ENCODE measurements at places on chromosomes 7 and 10.

- no peak for DNase-seq
These were observed 90.3 kb upstream of the PARD3 start for GRCh38 chr10:34905200-34905927.

- peak; percentile 66 for DNase-seq
These were observed 32.2 kb downstream of the SPOCK2 start for GRCh38 chr10:72056113-72056512.

DNA sequence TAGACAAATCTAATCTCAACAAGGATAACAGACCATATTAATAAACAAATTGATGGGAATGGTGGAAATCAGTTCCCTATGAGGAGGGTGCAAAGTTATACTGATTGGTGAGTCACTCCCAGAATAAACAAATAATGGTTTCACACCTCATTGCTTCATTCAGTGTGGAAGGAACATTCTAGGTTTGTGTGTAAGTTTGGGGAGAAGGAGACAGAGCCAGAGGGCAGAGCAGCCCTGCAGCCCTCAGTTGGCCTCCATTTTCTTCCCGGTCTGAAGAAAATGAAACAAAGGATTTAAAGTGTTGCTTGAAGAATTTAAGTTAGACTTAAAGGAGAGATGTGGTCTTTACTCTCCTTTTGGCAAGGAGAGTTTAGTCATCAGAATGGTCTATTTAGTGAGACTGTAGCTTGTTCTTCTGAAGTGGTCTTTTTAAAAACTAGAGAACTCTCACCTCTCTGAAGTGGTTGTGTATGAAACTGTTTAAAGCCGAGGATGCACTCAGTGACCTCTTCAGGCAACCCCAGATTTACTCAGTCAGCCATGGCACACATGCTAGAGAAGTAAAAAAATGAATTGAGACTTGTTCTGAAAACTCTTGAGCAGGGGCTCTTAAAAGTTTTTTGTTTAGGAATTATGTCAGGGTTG lies 27.2 kb downstream of the IKZF1 start:
- DNase-seq = no peak

- no peak for DNase-seq
These were observed 394.9 kb upstream of the DPP6 start for GRCh38 chr7:153657182-153657800.

DNA sequence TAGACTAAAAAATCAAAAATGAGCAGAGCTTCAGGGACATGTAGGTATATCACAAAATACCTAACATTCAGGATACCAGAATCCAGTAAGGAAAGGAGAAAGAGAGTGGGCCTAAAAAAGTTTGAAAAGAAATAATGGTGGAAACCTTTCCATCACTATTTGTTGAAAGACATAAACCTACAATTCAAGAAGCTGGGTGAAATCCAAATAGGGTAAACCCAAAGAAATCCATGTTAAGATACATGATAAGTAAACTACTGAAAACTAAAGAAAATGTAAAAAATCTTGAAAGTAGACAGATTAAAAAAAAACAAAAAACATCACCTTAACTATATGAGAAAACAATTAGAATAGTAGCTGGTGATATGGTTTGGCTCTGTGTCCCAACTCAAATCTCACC lies 76.7 kb upstream of the COMTD1 start:
- no peak for DNase-seq

DNA sequence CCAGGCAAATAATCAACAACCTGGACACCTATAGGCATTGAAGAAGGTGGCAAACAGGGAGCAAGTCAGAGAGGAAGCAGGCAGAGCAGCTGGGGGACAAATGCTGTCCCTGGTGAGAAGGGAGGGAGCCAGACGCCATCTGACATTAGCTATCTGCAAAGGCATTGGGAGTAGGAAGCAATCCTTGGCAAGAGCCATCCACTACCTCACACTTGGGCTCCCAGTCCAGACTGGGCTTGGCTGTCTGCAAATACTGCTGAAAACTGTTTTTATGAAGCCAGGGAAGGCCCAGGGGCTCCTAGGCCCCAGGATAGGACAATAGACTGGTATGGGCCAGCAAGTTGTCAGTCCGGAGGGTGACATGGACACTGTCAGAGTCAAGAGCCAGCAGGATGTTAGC lies 132.5 kb downstream of the SORBS1 start:
- peak; percentile 54 for DNase-seq

DNA sequence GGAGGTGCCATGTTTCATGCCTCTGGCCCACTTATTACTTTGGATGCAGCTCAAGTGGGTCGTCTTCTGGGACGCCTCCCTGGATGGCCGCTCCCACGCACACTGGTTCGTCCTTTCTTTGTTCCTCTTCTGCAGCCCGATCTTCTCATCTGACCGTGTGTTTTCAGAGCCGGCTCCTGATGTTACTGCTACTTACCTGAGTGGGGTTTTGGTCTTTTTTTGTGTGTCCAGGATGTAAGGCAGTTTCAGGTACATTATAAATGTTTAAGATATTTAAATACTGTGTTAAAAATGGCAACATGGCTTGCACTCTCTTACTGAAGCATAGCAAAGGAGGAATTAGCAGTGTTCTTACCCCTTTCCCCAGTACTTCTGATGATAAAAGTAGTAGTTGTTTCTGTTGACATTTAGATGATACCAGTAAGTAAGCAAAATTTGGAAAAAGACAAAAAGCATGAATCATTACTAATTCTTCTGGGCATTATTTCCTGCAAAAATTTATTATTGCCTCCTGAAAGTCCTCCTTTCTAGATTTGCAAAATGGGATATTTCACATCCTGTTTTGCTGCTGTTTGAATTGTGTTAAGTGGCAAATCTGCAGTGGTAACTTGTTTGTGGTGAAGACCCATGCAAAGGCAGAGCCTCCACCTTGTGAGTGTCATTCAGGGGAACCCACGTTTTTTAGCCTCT lies 59.4 kb downstream of the SHH start:
- no peak for DNase-seq

GRCh38 chr10:114938856-114939193 lies 830 bp downstream of the TRUB1 start:
- DNase-seq = no peak

DNA sequence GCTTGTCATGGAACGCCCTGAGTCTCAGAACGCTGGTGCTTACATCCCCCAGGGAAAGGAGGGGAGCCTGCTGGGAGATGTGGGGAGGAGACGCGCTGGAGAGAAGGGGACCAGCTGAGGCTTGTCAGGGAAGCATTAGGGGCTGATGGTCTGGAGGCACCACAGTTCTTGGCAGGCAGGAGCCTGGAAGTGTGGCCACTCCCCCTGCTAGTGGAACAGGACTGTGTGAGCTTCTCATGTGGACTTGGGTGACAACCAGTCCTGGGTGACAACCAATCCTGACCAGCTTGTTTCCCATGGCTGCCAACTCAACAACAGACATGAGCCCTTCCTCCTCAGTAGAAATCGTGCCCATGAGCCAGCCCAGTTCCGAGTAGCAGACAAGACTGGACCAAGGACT lies 87.8 kb downstream of the SPDYE5 start:
- DNase-seq = no peak

GRCh38 chr7:936386-937054 lies 18.0 kb downstream of the ADAP1 start:
- peak; percentile 26 for DNase-seq

GRCh38 chr10:99630991-99631390 lies 10.8 kb upstream of the SLC25A28 start:
- DNase-seq = no peak

DNA sequence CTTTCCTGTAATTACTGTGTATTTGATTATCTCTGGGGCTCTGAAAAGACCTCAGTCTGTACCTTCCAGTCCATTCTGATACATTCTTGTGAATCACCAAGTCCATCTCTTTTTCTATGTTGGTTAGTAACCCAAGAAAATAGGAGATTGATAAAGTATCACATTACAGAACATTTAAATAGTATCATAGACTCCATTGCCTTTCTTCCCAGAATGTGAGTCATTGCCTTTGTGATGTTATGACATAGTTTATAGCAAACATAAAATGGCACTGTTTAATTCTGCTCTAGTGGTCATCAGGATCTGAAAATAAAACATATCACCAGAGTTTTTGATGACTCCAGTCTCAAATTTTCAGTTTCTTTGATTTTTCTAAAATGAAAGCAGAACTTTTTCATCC lies 78.4 kb downstream of the NRG3 start:
- no peak for DNase-seq

DNA sequence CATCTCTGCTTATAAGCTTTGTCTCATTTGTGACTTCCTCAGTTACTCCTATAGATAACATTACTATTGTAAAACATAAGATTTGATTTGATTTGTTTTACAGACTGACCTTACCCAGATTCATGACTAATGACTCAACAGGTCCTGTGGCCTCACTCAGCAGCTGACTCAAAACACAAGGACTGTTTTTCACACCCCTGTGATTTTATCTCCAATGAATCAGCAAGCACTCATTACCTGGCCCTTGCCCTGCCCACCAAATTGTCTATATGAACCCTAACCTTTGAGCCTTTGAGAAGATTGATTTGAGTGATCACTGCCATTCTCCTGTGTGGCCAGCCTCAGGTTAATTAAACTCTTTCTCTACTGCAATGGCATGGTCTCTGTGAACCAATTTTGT lies 1064.6 kb upstream of the LRRTM3 start:
- no peak for DNase-seq

DNA sequence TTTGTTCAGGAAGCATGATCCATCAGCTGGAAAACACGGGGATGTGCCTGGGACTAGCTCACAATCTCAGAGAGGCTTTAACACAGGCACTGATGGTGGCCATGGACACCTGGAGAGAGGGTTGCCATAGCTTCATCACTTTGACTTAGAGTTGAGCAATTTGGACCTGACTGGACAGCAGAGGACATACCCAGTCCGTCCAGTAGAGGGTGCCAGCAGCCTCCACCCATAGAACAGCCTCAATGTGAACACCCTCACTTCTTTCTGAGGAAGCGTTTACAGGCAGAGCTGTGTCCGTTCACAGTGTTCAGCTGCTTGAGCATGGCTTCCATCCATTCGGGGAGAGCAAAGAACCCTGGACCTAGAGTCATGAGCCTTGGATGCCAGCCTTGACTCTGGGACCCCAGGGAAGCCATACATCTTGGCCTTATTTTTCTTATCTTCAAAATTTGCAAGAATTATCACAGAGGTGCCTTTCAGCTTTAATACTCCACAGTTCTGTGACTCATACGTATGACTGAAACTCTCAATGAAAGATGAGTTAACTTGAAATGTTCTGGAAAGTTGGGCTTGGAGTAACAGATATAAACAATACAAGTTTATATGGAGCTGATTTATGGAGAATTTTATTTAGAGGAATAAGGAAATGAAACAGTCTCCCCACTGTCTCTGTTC lies 302.9 kb upstream of the PODXL start:
- peak; percentile 68 for DNase-seq

- no peak for DNase-seq
These were observed 273.9 kb downstream of the TSPAN12 start for GRCh38 chr7:120583899-120584586.

DNA sequence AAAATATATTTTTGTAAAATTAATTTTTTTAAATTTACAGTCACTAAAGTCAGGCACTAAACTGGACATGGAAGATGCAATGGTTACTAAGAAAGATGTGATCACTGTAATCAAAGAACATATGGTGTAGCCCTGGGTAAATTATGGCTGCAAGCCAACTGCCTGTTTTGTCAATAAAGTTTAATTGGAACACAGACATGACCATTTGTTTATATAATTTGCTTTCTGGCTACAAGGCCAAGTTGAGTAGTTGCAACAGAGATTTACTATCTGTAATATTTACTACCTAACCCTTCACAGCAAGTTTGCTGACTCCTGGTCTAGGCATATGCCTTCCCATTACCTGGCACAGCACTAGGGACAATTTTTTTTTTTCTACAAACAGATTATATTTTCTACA lies 448.9 kb downstream of the ADRA2A start:
- DNase-seq = no peak

GRCh38 chr10:86216886-86217285 lies 149.7 kb downstream of the GRID1 start:
- no peak for DNase-seq

- no peak for DNase-seq
These were observed 87.8 kb downstream of the LARP4B start for GRCh38 chr10:843703-844102.

- no peak for DNase-seq
These were observed 230.8 kb upstream of the FERD3L start for GRCh38 chr7:19375976-19376375.

DNA sequence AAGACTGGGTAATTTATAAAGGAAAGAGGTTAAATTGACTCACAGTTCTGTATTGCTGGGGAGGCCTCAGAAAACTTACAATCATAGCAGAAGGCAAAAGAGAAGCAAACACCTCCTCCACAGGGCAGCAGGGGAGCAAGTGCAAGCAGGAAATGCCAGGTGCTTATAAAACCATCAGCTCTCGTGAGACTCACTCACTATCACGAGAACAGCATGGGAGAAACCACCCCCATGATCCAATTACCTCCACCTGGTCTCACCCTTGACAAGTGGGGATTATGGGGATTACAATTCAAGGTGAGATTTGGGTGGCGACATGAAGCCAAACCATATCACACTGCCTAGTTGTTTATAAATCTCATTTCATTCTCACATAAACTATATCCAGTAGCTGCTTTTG lies 28.0 kb upstream of the CPN1 start:
- no peak for DNase-seq

GRCh38 chr10:48468130-48468790 lies 136.6 kb downstream of the ARHGAP22 start:
- no peak for DNase-seq

DNA sequence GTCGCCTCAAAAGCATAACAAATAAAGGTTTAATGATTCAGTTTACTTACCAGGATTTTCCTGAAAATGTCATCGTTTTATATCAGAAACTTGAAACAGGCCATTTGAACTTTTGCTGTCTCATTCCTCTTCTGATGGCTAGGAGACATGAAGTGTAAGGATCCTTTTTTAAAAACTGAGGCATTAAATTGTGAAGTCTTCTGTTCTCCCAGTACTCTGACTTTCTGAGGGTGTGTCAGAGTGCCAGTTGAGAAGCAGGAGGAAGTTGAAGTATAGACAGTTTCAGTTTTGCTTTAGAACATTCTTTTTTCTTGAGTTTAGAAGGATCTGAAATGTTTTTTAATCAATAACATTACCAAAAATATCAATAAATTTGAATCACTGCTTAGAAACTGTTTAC lies at the start of gene SAMD9L:
Gene SAMD9L, minus strand, starts transcription at position 242 of the 400 bp plus-strand sequence. CDS start 12,414 bp downstream, outside the sequence.
- DNase-seq = no peak

DNA sequence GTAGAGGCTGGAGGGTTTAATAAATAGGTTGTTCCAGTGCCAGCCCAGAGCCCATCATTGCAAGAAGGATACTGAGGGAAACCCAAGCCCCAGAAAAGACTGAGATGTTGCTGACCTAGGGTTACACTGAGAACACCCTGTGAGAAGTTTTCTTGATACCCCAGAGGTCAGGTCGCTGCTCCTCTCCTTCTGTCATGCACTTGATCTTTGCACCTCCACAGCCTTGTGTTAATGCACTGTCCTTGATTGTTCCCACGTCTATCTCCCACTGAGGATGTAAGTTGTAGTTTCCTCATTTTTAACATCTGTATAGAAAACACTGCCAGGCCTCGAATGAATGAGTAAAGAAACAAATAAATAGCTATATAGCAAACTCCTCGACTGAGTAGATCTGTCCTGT lies 195.3 kb upstream of the AHR start:
- DNase-seq = no peak

GRCh38 chr7:43735403-43735801 lies 6.1 kb upstream of the COA1 start:
- no peak for DNase-seq

- peak; percentile 87 for DNase-seq
These were observed 7.1 kb downstream of the BAG3 start for GRCh38 chr10:119658274-119658673.
